ENCODE measurements at places on chromosomes 13 and 19.
A peak's percentile ranks its signal among the peaks of the same experiment; 100 is the strongest.

DNA sequence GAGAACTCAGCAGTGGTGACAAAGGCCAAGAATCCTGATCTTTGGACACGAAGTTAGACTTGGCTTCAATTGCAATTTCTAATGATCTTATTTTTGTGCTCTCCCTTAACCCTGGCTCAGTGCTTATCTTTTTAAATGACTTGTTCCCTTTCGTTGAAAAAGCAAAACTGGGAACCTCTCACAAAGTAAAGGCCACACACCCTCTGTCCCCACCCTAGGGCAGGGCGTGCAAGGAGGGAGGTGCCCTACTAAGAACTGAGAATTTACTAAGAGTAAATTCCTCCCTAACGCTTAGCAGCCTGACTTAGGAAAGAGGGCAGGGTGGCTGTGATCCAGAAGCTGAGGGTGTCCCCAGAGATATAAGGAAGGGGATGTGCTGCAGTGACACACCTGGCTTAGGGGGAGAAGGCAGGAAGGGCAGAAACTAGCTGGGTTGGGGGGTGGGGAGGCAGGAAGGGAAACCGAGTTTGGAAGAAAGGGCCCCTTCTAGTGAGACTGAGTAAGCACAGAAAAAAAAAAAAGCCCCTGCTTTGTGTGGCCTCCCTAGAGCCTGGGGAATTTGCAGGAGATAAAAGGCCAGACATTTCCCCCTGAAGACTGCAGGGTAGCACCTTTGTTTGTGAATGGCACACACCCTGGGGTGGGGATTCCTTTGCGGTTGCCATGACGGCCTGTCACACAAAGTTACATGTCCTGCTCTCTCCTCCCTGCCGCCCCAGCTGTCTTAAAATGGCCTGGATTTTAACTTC, 435.1 kb downstream of the EFNB2 start:
- DNase-seq: no peak

GRCh38 chr19:19520989-19521388, 5.0 kb downstream of the NDUFA13 start:
- DNase-seq: no peak

DNA sequence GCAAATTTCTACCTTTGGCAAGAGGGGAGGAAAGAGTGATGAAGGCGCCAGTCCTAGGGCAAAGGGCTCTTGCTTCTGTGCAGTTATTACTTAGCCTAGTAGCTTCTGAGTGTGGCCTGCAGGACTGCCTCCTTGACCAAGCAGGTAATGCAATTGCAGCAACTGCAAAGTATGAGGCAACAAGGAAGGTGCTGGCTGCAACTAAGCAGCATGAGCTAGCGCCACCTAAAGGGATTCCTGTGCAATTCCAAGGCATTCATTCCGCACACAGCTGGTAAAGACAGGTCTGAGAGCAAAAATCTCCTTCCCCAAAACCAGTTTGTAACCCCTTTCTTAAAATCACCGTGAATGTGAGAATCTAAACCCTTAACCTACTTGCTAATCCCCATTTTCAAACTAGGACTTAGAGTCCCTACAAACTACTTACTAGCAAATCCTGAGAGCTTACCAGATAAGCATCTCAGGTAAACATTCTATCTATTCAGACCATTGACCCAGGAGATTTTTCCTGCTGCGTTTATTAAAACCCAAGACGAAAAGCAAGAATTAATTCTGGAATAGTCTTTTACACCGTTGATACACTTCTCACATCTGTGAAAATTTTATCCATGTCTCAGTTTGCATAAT, 62.9 kb downstream of the DCT start:
- DNase-seq: peak; percentile 80

DNA sequence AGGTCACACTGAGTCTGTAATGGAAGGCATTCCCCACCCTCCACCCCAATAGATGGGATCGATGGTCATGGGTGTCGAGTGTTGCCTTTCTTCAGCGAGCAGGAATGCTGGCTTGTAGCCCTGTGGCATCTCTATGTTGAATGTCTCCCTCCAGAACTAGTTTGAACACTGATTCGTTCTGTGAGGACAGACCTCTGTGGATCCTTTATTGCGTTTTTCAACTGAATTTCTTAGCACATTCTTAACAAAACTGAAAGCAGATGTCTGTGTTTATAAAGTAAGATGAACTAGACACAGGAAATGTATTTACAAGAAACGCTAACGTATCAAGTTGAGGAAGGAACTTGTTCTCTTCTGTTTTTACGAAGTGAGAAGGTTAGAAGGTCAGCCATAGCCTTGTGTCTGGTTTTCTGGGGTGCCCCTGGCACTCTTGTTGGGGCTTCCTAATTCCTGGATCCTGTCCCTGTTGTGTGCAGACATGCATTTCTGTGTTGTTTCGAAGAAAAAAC, 36.8 kb upstream of the TM9SF2 start:
- no peak for DNase-seq

- DNase-seq: no peak
Observed at GRCh38 chr13:73220966-73221720, 162.3 kb downstream of the KLF5 start.

GRCh38 chr13:51257187-51257586, 35.0 kb downstream of the FAM124A start:
- DNase-seq: no peak

DNA sequence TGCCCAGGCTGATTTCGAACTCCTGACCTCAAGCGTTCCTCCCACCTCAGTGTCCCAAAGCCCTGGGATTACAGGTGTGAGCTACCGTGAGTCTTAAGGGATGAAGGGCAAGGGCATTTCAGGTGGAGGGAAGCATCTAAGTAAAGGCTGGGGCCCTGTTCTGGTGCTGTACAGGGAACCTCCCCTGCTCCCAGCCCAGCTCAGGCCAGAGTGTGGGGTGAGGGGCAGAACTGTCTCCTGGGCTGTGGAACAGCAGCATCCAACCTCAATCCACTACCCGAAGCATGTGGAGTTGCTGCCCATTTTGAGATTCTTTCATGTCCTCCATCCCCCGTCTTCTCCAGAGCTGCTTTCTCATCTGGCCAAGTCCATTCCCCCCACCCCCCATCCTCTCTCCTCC, 105.3 kb downstream of the SIPA1L3 start:
- no peak for DNase-seq

DNA sequence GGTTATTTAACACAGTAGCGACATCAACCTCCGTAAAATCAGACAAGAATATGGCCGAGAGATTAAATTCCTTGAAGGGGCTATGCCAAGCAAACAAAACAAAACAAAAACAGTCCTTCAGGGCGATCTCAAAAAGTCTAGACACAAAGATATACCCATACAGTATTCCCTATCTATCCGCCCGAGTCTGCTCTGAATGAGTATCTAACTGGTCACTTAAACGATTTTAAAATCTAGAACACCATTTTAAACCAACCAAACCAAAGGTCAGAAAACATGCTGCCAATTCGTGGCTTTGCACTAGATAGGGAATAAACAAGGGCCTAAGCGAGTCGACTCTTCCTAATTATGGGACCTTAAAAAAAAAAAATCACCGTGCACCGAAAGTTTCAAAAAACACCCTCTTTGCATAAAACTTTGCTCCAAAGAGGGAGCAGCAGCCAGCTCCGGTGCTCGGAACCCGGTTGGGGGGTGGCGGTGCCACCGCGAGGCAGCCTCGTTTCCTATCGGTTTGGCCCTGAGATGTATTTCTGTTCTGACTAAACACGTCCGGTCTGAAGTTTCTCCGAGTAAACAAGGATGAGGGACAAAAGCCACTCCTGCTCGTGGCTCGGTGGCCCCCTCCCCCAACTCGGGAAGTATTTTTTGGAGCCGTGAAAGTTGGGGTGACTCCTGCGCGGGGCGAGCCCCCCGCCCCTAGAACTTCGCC, 1.8 kb downstream of the HMGB1 start:
- DNase-seq: peak; percentile 72

- no peak for DNase-seq
Observed at GRCh38 chr13:74251778-74252519, 117.7 kb upstream of the KLF12 start.

DNA sequence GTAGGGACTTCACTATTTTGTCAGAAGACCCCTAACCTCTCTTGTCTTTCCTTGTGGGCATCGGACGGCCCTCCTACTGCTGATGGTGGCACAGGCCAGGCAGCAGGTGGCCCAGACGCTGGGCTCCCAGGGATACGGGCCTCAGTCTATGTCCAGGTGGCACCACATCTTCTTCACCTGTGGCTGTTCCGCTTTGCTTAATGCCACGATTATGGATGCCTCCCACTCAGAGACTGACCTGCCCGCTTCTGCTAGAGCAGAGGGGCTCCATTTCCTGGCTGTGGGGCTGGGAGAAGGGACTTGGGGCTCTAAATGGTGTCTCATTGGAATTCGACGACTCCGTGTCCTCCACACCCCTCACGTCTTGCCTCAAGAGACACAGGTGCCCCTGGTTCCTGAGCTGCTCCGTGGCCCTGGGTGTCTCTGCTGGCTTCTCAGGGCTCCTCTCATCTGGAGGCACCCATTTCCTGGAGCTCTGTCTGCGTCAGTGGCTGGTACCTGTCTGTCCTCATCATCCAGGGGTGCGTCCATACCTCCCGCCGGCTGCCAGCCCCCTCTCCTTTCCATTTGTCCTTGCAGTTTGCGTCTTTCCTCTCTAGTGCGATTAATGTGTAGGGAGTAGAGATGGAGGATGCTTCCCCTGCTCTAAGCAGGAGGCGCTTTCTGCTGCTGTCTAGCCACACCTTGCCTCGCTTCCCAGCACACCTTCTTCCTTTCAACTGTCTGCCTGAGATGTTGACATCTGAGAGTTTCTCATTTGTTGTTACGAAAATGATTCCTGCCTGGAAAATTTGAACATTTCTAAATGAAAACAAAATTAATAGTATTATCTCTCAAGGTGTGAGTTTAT, 63.4 kb downstream of the TEX29 start:
- DNase-seq: no peak

- DNase-seq: peak; percentile 59
Observed at GRCh38 chr19:33301144-33301899, 1.0 kb downstream of the CEBPA start.
